IMR-90 (cell line): ENCODE measurements at places on chromosomes 13 and 19. TPM values are rescaled to one million over a fixed set of nuclear protein-coding genes. Genes with fewer than 3 reads are reported as not detected.

The ZNF93 gene
- 8.9 and 10.6 TPM in 2 replicates for total RNA-seq

The RNF225 gene
- not detected in 2 replicates for total RNA-seq

The ZNF554 gene
- total RNA-seq = 1.9 and 3.0 TPM in 2 replicates

The KIR3DL1 gene
- total RNA-seq = not detected in 2 replicates

The FXYD7 gene
- total RNA-seq = not detected in 2 replicates

The ZNF439 gene
- 8.4 and 10.0 TPM in 2 replicates for total RNA-seq

The KIR3DL2 gene
- total RNA-seq = not detected in 2 replicates

The PSG2 gene
- total RNA-seq = 0.18 and 0.28 TPM in 2 replicates

The OVOL3 gene
- total RNA-seq = not detected in 2 replicates

The RASGRP4 gene
- total RNA-seq = not detected in 2 replicates

DNA sequence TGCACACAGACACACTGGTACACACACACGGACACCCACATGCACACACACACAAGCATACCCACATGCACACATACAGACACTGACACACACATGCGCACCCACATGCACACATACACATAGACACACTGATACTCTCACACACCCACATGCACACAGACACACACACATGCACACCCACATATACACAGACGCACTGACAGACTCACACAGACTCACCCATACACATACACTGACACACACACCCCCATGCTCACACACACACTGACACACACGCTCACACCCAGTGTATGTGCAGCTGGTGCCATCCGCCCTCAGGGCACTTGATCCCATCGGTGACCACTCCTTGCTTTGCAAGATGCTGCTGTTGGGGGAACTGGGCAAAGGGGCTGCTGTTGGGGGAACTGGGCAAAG is 9.7 kb upstream of the RASA3 start:
- DNase-seq = no peak

GRCh38 chr19:5045956-5046338 is 77.0 kb downstream of the KDM4B start:
- DNase-seq = no peak

DNA sequence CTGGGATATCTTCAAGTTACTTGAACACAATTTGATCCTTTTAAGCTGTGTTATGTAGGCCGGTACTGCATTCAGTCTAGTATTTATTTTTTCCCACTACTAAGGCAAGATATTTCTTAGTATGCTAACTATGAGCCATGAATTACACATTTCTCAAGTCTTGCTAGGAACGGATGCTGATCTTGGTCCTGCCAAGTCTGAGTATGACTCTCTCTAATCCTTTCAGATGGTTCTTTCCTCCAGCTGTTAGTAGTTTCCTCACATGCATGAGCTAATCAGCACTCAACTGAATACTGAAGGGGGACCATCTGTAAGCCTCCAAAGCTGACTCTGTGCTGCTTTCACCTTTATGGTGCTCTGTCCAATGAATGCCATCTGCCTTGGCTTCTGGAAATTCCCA is 460.3 kb downstream of the KCTD12 start:
- peak; percentile 93 for DNase-seq

GRCh38 chr13:110284779-110285484 is 22.0 kb downstream of the COL4A1 start:
- DNase-seq = no peak

- DNase-seq = no peak
Measured at GRCh38 chr19:50534478-50534877, 20.8 kb upstream of the ASPDH start.

DNA sequence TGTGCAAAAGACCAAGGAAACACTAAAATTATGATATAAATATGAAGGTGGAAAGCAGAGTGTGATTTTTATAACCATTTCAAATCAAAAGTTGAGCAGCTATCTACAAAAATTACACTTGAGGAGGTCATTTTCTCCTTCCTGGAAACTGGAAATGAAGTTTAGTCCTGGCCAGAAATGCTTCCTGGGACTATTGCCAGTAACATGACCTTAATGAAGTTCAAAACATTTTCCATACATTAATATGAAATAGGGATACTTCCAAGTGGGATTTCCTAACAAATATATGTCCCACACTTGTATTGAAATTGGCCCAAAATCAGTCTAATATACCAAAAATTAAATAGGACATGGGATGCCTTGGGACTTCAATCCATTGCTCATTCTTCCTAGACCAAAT is 1556.8 kb upstream of the MIR17HG start:
- no peak for DNase-seq

DNA sequence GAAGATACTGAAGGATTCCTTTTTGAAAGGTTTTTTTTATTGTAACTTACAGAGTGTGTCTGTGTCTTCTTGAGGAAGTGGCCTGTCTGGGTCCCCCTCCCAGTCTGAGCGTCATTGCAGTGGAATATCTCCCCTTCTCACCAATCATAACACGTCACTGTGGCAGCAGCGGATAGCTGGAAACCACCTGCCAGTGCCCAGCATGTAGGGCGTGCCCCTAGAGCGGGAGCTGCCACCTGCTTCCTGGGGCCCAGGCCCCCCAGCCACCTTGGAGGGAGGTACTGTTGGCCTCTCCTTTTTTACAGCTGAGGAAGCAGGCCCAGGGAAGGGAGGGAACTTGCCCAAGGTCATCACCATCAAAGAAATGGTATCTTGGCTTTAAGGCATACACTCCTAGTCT is 4.6 kb upstream of the DNM2 start:
- DNase-seq = no peak

DNA sequence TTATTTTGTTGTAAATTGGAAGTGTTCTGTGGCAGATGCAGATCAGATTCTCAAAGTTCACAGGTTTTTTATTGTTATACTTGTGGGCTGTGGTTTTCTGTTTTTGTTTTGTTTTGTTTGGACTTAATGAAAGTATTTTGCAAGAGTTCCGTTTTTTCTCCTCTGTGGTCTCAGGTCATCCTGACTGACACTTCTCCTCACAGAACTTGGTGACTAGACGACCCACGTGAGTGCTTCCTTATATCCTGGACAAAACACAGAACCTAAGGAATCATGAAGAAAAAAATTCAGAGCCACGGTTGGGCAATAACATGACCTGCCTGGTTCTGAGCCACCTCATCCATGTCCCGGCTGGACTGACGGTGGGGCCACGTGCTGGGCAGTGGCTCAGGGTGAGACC is 2.5 kb upstream of the RFPL4AL1 start:
- no peak for DNase-seq

- no peak for DNase-seq
Measured at GRCh38 chr13:100245104-100245503, 156.2 kb downstream of the PCCA start.

DNA sequence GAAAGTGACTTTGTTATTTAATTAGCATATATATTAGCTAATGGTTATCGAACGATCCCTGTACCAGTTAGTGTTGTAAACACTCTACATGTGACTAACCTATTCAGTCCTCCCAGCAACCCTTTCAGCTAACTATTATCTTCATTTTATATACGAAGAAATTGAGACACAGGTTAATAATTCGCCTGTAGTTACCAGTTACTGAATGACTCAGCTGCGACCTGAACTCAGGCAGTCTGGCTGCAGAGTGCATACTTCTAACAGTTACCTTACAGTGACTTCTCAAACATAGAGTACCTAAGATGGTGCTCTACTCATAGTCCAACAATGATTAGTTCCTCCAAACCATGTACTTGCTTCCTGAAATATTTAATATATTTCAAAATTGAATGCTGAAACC is 117.7 kb downstream of the FNDC3A start:
- DNase-seq = no peak

- peak; percentile 70 for DNase-seq
Measured at GRCh38 chr19:48487948-48488347, 18.8 kb downstream of the CYTH2 start.

DNA sequence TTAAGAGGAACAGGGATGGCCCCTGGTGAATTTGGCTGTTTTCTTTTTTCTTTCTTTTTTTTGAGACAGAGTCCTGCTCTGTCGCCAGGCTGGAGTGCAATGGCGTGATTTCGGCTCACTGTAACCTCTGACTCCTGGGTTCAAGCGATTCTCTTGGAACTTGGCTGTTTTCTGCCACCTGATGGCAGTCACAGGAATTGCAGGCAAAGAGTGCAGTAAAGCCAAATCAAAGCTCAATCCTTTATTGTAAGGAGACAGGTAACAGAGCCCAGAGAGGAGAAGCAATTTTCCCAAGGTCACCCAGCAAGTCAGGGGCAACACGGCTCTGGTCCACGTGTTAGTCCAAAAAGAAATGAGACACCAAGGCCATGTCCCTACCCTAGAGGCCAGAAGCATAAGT is 6.2 kb downstream of the TINCR start:
- no peak for DNase-seq

GRCh38 chr19:16005925-16006324 is 57.1 kb downstream of the OR10H4 start:
- DNase-seq = no peak

- no peak for DNase-seq
Measured at GRCh38 chr19:1648459-1648849, 4.0 kb downstream of the TCF3 start.

GRCh38 chr19:2305452-2306280 is 2.3 kb downstream of the LINGO3 start:
- DNase-seq = no peak

GRCh38 chr19:17340302-17340870 is 3.0 kb downstream of the GTPBP3 start:
- DNase-seq = no peak

DNA sequence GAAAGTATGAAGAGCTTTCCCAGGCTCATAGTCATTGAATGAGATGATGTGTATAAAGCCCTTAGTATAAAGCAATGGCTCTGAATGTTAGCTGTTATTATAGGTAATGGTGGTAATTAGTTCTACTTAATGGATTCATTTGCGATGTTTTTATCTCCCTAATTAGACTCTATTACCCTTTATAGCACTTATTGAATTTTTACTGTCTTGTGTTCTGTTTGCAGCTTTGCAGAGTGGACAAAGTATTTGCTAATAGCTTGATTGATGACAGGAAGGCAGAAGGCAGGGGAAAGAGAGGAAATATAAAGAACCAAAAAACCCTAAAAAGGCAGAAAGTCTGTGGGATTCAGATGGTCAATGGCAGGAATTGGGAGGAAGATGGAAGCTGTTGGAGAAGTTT is 524.4 kb upstream of the SPRY2 start:
- no peak for DNase-seq

GRCh38 chr13:33541456-33541855 is 255.9 kb upstream of the STARD13 start:
- no peak for DNase-seq
